ENCODE measurements at places on chromosomes 3 and 15. TPM values are rescaled to one million over a fixed set of nuclear protein-coding genes. Genes with fewer than 3 reads are reported as not detected.

GRCh38 chr3:177089901-177090300, 107.4 kb downstream of the TBL1XR1 start:
- no peak for DNase-seq
- H3K36me3 ChIP-seq, result no peaks in the 10 kb centered on the region
- H3K27me3 ChIP-seq, result no peaks in the 10 kb centered on the region
- H3K4me1 ChIP-seq, result peaks cover 38% of the 10 kb centered on the region
- no peak overlapping the region for H3K4me3 ChIP-seq

Gene MAGEL2
- total RNA-seq, result not detected

GRCh38 chr15:72180761-72181324, 16.7 kb downstream of the GRAMD2A start:
- no peaks in the 10 kb centered on the region for H3K27me3 ChIP-seq
- DNase-seq, result no peak
- peak overlapping the region; percentile 24 for H3K27ac ChIP-seq
- no peaks in the 10 kb centered on the region for H3K36me3 ChIP-seq

DNA sequence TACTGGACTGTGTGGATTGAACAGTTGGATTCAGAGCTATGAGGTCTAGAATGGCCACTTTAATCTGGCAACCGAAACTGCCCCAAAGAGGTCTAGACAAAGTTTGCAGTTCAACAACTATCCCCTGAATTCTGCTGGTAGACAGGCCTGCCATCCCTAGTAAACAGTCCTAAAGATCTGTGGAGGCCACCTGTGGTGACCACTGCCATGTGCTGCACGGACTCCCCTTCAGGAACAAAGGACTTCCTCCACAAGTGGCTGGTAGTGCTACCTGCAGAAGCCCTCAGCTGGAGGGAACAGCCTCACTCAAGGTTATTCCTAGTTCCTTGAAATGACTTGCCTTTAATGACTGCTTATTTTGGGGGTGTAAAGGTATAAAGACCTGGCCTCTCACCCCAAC, 6.1 kb downstream of the TNFAIP8L3 start:
- no peak for DNase-seq
- no peaks in the 10 kb centered on the region for H3K27me3 ChIP-seq
- H3K4me3 ChIP-seq, result no peak overlapping the region
- no peaks in the 10 kb centered on the region for H3K36me3 ChIP-seq
- peaks cover 16% of the 10 kb centered on the region for H3K4me1 ChIP-seq

DNA sequence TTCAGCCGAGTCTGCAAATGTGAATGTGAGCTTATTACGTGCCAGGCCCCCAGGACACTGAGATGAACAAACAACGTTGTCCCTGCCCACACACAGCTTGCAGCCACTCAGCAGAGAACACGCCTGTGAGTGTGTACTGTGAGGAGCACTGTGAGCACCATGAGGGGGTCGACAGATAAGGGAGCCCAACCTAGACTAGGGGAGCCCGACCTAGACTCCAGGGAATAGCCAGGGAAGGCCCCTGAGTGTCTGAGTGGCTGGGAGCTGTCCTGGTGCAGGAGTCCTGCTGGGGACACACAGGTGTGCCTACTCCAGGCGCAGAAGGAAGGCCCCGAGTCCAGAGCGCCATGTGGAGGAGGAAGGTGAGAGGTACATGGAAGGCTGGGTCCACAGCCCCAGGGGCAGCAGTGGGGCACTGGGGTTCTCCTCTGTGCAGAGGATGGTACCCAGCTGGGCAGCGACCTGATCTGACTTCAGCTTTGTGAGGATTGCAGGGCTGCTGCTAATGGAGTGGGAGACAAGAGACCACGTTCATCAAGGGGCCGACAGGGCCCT, 36.5 kb downstream of the MGLL start:
- no peaks in the 10 kb centered on the region for H3K36me3 ChIP-seq
- H3K27ac ChIP-seq, result no peak overlapping the region
- no peak overlapping the region for H3K4me3 ChIP-seq
- no peak for DNase-seq

Gene RAB43
- 53.5 TPM for total RNA-seq

Gene CD96
- total RNA-seq, result 13.7 TPM
